Activated CD8-positive, alpha-beta memory T cell treated with anti-CD3 and anti-CD28 coated beads, Interleukin-2, amount 10 ng/mL, durations not matched to agents 7 days and 5 days (primary cell): ENCODE measurements at places on chromosomes 12 and 14. TPM values are rescaled to one million over a fixed set of nuclear protein-coding genes. Genes with fewer than 3 reads are reported as not detected.

The FGF6 gene
- total RNA-seq: not detected

The PRB2 gene
- not detected for total RNA-seq

The CATSPERB gene
- total RNA-seq: 0.29 TPM

The CLEC9A gene
- not detected for total RNA-seq

The MSRB3 gene
- total RNA-seq: not detected
